ENCODE measurements at places on chromosomes 1 and 21.

DNA sequence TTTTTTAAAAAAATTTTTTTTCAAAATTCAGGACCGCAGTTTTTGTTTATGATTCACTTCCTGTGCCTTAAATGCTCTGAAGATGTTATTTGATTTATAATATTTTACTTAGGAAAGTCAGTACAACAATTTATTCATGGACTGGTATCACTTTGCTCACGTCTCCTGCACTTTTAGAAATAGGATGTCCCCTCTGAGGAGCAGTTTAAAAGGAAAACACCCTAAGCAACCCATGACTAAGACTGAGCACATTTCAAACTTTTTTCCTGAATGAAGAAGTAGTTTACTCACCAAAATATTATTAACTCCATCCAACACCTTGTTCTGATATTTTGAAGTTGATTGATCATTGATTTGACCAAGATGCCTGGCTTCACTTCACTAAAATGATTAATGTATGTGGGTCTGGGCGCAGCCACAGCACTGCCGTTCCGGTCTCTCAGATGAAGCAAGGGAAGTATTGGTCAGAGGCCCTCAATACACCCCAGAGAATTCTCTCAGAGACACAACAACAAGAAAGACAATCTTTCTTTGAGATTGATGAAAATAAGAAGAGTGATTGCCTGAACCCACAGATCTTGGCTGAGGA, 223.9 kb downstream of the TGFB2 start:
- DNase-seq: no peak

- no peak for DNase-seq
These were observed 4.2 kb upstream of the DNAJC28 start for GRCh38 chr21:33495743-33496142.

DNA sequence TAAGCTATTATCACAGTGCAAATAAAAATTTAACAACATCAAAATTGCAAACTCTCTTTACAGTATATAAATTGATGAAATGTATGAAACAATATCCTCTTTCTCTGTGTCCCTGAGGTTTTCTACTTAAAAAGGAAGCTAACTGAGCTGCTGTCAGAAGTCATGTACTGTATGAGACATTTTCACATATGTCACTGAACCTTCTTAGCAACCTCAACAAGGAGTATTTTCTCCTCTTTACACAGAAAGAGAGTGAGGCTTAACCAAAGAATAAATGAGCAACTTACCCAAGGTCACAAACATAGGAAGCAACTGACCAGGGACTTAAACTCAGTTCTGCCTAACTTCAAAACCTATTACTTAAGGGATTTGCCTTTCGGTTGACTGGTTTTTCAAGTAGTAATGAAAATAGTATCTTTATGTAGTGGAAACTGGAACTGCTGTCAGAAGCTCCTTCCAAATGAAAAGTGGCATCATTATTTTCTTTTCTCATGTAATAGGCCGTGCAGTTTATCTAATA, 288.9 kb downstream of the LRRIQ3 start:
- DNase-seq: peak; percentile 10

GRCh38 chr1:108511764-108512163, 48.1 kb upstream of the EEIG2 start:
- no peak for DNase-seq

GRCh38 chr1:43270421-43271095, 775 bp downstream of the TMEM125 start:
- peak; percentile 40 for DNase-seq

GRCh38 chr1:110787328-110788071, 85.4 kb upstream of the CD53 start:
- DNase-seq: no peak

DNA sequence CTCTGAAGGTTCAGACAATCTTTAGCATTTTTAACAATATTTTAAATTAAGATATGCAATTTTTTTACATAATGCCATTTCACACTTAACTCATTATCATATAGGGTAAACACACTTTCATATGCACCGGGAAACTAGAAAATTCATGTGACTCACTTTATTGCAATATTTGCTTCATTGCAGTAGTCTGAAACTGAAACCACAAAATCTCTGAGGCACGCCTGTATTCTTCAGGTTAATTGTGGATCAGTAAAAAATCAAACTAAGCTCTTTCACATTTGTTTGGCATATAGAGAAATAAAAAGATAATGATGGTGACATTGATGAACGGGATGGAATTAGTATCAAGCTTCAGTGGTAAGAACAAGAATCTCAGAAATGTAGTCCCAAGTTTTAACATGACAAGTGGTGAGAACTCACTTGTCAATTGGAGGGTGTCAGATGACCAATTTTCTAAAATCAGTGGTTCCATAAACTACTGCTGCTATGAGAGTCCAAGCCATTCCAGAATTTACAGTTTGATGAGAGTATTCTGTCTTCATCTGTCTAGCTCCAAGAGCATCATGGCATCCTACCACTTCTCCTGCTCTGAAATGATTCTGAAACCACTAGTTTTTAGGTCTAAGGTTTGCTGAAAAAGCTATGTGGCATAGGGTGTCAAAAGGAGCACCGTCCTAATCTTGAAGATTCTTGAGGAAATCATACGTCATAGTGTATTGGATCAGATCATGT, 281.0 kb downstream of the PTPRC start:
- DNase-seq: no peak

GRCh38 chr21:32198384-32198783, 80.5 kb downstream of the MIS18A start:
- no peak for DNase-seq

Data from NCI-H2081 (cell line).